ENCODE measurements at places on chromosomes 4 and X.

DNA sequence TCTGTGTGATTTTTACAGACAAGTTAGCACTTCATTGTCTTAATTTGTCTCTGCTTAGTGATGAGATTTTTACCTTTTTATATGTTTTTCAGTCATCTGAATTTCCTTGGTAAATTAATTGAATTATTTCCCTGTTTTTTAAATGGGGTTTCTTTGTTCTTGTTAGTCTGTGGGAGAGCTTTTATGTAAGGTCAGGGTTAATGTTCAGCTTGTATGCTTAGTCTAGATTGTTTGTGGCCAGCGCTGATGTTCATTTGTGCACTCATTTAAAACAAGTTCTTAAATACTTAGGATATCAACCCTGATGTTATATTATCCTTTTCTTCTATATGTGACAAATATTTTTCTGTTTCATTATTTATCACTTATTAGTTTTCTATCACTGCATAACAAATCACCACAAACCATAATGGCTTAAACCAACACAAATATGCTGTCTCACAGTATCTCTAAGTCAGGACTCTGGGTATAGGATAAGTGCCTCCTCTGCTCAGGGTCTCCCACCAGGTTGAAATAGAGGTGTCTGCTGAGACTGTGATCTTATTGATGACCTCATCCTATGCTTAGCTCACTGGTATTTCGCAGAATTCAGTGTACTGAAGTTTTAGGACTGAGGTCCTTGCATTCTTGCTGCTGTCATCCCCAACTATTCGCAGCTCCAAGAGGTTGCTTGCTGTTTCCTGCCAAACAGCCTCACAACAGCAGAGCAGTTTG, 53.2 kb downstream of the ATP10D start:
- no peak for DNase-seq

DNA sequence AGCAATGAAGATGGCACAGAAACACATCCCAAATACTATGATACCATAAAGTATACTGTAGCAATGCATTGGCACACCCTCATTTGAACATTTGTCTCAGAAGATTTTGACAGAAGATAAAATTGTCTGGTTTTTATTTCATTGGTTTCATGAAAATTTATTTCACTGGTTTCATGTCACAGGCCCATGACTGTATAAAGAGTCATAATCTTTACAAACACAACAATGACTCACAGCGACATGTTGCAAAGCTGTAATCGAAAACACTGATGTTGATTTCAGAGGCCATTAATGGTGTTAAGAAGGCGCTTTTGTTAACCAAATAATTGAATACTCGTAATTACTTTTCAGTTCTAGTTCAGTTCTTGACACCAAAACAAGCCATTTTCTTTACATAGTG, 8.1 kb upstream of the DTHD1 start:
- DNase-seq: no peak

DNA sequence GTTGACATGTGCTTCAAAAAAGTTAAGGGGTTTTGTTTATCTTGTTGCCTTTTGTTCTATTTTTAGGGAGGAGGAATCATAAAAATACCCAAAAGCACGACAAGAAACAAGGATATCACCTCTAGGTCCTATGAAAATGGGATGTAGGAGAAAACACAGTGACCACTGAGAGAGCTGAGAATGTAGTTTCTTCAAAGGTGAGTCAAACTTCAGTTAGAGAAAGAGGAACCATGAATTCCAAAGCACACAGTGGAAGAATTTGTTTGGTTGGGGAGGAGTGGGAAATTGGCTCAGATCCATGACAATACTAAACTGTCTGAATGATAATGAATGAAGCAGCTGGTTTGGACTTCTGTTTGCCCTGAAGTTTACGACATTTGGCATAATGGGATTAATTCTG, 19.1 kb upstream of the FRYL start:
- no peak for DNase-seq

DNA sequence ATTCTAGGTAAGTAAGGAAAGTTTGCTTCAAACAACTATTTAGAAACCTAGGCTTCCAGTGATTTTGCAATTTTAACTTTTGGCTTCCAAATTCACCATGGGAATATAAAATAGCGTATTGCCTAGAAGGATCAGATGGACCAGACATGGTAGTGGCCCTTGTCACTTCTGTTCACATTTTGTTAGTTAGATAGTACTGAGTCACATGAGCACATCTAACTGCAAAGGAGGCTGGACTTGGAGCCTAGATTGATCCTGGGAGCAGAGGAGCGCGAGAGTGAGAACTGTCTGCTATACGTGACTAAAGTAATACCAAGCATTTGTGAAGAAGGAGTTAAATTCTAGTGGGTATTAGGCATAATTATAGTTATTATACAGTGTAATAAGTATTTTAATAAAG, 102.4 kb downstream of the ARHGAP24 start:
- DNase-seq: no peak

- no peak for DNase-seq
Observed at GRCh38 chr4:139808808-139809756, 143.5 kb downstream of the MGST2 start.

DNA sequence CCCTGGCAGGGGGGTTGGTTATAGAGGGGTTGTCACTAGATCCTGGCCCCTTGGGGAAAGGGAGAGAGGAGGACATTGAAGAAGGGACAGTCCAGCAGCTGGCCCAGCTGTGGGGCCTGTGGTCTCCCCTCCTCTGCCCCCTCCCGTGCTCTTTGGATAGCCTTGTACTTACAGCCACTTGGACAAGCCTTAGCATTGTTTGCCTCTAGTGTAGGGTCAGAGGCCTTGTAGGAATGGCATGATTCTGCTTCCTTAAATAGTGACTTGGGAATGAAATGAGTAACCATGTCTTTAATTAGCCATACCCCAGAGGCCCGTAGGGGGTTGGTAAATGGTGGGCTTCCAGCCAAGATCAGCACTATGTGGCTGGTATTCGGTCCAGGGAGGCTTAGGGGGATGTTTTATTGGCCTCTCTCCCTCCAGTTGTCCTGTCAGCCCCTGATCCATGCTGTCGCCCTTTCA, 230.6 kb downstream of the PTTG2 start:
- no peak for DNase-seq

DNA sequence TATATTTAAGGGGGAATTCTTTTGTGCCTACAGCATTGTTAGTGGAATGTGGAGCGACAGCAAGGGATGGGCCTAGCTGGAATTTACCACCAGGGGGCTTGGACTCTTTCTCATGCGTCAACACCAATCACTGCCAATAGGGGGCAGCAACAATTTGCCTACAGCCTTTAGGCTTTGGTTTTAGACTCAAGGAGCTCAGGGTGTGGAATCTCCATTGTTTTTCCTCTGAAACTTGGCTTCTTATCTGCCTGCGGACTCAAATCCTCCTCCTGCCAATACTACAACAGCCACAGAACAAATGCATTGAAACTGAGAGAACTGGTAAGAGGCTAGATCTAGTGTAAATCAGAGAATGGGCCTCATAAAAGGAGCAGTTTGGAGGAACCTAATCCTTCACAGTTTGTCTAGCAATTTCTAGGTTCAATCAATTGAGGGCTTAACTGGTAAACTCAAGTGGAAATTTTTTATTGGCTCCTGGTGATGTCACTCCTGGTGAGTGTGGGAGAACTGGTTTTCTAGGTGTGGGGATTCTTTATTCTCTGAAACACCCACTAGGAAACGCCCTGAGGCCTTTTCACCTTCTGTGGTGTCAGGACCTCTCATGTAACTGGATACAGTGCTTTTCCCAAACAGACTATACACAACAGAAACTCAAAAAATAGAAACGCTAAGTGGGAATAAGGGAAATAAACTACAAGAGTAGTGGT, 27.9 kb upstream of the TMSB4X start:
- peak; percentile 67 for DNase-seq

- no peak for DNase-seq
Observed at GRCh38 chr4:188016754-188017153, 21.2 kb downstream of the ZFP42 start.

- DNase-seq: no peak
Observed at GRCh38 chrX:119696251-119696890, 3.4 kb upstream of the SEPTIN6 start.

GRCh38 chrX:109373468-109373867, 108.4 kb downstream of the GUCY2F start:
- DNase-seq: no peak

- DNase-seq: no peak
Observed at GRCh38 chr4:183396227-183396637, 48.2 kb upstream of the CDKN2AIP start.

GRCh38 chr4:38230121-38230801, 270.1 kb downstream of the PTTG2 start:
- DNase-seq: no peak

- DNase-seq: peak; percentile 61
Observed at GRCh38 chrX:53089224-53089842, 4.6 kb upstream of the KANTR start.

GRCh38 chr4:16294455-16294854, 68.2 kb upstream of the TAPT1 start:
- no peak for DNase-seq

GRCh38 chrX:15976396-15976795, 121.8 kb upstream of the AP1S2 start:
- DNase-seq: no peak

- DNase-seq: no peak
Observed at GRCh38 chr4:8372506-8372905, 68.0 kb downstream of the ACOX3 start.

- DNase-seq: peak; percentile 67
Observed at GRCh38 chrX:19887911-19888879, 795 bp upstream of the SH3KBP1 start.

GRCh38 chr4:76326515-76326914, 20.0 kb downstream of the STBD1 start:
- DNase-seq: no peak

DNA sequence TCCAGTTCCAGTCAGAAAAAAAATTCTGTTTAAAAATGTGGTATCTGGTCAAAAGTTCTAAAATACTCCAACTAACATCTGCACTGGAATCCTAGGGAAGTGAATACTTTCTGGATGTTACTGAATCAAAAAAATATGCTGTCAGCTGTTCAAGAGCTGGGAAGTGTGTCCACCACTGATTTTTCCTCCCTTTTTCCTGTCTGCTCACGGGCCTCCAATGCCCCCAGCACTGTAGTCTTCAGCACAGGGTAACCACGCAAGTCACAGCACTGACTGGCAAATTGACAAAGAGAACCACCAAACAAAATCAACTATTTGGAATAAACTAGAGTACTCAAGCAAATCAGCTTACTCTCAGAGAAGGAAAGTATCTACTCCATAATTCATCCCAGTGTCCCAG, 9.9 kb downstream of the VEGFC start:
- no peak for DNase-seq

DNA sequence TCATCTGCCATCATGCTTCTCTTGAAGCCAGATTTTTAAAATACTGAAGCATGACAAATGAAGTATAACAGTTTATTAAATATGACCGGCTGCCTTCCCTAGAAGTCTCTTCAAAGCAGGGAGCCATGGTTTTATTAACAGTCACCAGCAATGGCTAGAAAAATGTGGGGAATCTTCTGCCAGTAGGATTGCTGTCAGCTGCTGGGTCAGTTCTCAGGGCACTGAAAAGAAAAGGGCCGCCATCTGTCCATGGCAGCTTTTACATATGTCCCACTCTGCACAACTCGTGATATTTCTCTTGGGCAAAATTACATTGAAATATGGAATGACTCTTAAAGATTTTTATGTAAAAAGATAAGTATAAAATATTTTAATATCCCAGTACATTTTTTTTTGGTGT, 2.8 kb downstream of the CCNG2 start:
- no peak for DNase-seq

DNA sequence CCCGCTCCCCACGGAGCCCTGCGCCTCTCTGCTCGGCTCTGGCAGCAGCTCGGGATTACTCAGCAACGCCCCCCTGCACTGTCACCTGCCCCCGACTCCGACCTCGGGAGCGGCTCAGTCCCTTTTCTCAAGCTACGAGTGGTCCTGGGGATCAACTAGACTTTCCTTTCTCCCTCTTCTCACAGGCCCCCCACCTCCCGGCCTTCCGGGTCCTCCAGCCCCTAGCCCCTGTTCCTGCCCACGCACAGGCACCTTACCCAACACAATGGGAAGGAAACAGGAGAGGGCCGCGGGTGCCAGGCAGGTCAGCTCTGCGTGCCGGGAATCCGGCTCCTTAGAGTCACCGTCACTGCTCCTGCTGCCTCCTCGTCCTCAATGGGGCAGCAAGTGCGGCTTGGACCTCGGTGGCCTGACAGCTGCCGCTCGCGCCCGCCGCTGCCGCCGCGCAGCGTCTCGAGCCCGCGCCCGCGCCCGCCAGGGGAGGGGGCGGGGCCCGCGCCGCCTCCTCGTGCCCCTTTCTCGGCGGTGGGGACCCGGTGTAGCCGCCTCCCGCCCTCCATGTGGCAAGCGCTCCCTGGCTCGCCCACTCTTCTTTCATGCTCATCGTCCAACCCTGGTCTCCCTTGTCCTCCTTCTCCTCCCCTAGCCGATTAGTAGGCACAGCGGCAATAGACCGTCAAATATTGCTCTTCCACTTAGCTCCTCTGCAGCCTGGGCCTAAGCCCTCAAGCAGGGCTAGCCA, at the start of gene RAB9B:
Gene RAB9B, minus strand, starts transcription at position 455 of the 742 bp plus-strand sequence. CDS start 6,473 bp downstream, outside the sequence.
- no peak for DNase-seq

DNA sequence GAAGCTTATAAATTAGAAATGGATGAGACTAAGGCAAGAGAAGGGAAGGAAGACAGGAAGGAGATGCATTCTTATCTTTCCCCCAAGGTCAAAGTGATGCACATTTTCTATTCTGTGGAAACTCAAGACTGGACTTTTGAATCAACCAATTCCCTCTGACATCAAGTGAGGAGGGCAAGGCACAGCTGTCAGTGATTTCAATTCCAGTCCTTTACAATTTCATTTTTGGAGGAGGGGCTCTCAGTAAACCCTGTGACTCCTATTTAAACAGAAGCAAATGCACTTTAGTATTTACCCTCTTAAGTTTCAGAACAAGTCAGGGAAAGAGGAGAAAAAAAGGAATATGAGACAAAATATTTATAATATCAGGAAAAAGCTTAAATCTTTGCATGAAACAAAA, 134.0 kb downstream of the MGST2 start:
- DNase-seq: no peak

DNA sequence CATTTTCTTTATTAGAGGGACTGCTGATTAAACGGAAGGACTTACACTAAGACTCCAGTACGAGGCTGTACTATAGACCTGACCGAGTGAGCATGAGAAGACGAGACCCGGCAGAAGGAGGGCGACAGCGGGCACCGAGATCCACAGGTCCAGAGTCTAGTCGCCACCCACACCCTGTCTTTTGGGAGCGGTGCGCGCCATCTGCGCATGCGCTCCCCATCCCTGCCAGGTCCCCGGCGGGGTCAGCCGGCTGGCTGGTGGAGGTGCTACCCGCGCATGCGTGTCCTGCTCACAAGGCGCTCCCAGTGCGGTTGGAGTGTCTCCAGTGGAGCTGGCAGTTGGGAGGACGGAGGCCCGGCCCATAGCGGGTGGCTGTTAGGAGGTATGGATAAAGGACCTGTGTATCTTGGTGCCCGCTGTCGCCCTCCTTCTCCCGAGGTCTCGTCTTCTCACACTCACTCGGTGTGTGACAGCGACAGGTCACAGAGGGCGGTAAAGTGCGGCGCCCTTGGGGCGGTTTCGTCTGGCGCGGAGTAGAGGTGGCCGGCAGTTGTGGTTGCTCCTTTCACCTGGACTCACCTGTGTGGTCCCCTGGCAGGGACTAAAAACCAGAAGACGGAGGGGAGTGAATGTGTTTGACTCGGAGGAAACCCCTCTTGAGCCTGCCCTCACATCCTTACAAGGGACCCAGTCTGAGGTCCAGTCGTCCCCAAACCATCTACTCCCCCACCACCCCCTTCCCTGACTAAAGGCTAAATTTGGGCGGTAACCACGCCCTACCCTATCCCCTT, 7.6 kb upstream of the HSD17B10 start:
- DNase-seq: no peak

- no peak for DNase-seq
Observed at GRCh38 chr4:26432419-26432818, 57.9 kb downstream of the CCKAR start.

GRCh38 chr4:88284439-88285234, at the start of gene PPM1K:
Gene PPM1K, minus strand, starts transcription at chr4:88284561. Its CDS starts 5,978 bp downstream, at chr4:88278583.
- DNase-seq: peak; percentile 98
